ENCODE measurements at places on chromosomes 6 and 20.

DNA sequence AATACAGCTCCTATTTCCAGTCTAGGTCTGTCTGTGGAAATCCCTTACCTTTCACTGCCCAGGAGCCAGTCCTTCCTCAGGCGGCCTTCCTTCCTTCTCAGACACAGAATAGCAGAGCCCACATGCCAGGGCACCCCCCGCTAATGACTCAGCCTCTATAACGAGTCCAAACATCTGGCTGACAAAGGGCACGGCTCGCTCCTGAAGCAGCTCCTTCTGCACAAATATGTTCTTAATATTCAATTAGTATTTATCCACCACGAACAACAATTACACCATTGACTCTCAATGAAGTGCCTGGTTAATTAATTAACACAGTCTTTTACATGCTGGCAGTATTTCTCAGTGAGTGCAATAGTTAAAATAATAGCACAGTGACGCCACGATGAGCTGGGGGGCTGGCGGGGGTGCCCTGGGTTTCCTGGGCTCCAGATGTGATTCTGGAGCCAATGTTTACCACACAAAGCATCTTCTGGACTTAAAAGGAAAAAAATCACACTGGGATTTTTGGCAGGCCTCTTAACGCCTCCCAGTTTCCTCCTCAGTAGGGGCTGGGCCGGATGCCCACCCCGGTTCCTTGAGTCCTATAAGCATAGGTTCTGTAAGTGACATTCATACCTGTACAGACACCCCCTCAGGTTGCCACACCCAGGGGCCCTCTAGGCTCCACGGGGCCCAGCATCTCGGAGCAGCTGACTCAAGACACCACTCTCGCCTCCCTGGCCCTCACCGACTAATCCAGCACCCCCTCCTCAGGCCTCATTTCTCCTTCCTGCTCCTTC is 158.6 kb upstream of the MLN start:
- DNase-seq, result no peak

GRCh38 chr6:163739966-163740365 is 325.4 kb downstream of the QKI start:
- DNase-seq, result no peak

GRCh38 chr6:2885967-2886735 is 17.0 kb downstream of the SERPINB9 start:
- DNase-seq, result no peak

DNA sequence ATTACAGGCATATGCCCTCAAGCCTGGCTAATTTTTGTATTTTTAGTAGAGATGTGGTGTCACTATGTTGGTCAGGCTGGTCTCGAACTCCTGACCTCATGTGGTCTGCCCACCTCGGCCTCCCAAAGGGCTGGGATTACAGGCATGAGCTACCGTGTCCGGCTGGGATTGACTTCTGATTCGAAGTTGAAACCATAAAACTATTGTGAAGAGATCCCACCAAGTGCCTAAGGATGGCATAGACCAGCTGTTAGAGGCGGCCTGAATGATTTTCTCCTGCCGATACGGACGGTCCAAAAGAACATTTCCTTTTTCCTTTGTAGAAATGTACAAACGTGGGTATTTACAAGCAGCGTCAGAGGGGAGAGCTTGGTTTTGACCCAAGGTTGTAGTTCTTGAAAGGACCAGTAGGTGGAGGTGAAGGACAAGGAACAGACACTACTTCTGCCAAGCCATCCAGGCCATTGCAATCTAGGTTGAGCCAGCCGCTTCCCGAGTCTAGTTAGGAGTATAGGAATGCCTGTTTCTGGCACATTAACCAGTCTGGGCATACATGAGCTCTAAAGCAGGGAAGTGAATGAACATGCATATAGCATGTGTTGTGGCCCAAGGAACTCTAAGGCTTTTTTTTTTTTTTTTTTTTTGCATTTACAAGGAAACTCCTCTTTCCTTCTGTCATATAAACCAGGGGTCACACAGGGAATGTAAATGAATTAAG is 29.0 kb downstream of the MOCS3 start:
- DNase-seq, result no peak

DNA sequence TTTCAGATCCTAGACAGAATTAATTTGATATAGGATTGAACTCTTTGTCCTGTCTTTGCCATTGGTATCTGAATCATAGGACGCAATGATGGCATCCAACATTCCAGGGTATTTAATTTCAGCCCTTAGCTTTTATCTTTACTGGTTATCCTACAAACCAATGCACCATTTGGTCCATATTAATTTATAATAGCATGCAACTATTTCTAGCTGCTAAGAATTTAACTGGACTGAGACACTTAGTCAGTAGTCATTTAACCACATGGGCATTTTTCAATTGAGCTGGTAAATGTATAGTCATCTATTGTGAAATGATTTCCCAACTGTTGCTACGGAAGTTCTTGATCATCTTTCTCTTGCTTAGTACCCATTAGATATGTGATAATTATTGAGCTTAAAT is 141.1 kb downstream of the CD164 start:
- DNase-seq, result no peak

DNA sequence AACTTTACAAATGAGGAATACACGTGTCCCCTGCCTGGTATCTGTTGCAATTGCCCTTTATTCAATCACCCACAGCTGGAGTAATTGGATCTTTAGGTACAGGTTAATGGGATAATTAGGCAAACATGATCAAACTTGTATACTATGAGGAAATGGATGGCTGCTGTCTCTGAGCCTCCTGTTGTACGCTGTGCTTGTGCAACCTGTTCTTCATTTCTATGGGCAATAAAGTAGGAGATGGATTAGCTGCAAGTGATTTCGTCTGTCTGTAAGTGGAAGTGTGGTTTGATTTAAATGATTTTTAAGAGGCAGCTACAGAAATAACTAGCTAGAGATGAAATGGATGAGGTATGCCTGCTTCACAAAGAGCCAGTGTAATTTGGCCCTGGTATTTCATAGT is 474.1 kb downstream of the RNF144B start:
- no peak for DNase-seq

DNA sequence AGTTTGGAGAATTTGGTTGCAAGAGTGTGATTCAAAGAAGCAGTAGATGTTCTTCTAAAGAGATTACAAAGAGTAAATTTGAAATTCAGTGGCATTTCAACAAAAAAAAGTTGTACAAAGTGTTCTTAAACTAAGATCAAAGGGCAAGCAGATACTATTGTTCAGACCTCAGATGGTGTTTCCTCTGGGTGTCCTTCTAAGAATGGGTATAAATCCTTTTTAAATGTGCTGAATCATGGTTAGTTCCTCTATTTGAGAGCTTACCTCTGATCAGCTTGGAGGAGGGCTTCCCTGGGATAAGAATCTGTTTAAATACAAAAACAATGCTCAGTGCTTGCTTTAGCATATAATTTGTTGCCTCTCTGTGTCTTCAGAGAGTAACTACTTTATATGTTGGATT is 6.3 kb downstream of the BMP6 start:
- DNase-seq, result no peak

- no peak for DNase-seq
Measured at GRCh38 chr20:37895166-37895565, 7.8 kb upstream of the VSTM2L start.

GRCh38 chr6:72413884-72414283 is 208.0 kb upstream of the KCNQ5 start:
- DNase-seq, result no peak

GRCh38 chr6:111711476-111711875 is 105.8 kb upstream of the TRAF3IP2 start:
- DNase-seq, result no peak

GRCh38 chr6:105151644-105152043 is 28.2 kb downstream of the POPDC3 start:
- DNase-seq, result no peak

DNA sequence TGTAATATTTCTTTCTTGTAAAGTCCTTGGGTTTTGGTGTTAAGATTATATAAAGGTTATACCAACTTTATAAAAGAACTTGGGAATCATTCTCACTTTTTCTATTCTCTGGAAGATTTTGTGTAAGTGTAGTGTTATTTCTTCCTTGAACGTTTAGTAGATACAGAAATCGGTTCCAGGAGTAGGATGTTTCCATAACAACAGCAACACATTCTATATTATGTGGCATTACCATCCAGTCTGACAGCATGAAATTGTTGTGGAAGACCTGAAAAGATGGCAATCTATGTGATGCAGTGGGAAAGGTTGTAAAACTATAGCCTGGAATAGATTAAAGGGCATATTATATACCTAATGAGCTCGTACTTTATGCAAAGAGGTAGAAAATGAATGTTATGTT is 13.8 kb downstream of the ECT2L start:
- no peak for DNase-seq

DNA sequence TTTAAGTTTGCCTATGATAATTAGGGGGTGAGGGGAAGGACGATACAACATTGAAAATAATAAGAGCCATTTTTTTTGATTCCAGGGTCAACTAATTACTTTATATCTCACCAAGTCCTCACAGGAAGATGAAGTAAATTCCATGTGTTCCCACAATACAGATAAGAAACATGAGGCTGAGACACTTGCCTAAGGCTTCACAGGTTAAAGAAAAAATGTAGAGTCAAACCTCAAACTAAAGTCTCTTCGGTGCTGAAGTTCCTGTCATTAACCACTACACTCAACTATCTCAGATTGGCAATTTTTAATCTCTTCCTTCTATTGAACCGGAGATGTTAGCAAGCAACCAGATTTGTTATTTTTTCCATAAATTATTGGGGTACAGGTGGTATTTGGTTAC is 33.0 kb downstream of the MRAP2 start:
- DNase-seq, result no peak

DNA sequence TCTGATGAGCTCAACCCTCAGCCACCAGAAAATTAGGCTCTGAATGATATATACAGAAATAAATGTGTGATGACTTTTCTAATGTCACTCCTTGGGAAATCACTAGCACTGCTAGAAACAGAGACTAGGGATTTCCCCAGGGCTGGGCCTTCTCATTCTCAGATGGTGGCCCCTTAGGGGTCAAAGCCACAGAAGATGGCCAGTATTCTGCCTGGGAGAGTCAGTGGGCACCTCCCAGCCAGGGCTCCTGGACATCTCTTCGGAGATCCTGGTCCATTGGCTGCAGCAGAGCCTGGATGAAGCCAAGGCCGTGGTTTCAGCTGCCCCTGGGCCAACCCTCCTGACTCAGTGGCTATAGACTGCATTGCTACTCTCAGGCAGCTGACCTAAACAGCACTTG is 276.9 kb upstream of the SUPT3H start:
- no peak for DNase-seq

DNA sequence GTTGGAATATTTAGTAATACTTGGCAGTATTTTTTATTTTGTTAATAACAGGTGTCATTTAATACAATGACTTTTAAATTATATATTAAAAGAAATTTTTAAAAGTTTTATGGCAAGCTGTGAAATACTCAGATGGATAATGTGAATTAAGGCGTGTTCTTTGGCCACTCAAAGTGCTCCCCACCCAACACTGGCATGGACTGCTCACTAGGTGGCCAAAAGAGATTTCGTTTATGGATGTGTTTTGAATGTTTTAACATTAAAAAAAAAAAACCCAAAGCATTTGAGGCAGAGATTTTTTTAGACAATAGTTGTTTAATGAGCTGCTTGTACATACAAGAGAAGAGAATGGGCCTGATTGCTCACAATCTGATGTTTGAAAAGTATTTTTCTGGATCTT is 86.5 kb downstream of the QKI start:
- DNase-seq, result no peak

- no peak for DNase-seq
Measured at GRCh38 chr6:125904871-125905270, 51.7 kb upstream of the HINT3 start.

GRCh38 chr6:41531591-41532582 is 14.3 kb upstream of the FOXP4 start:
- no peak for DNase-seq

GRCh38 chr6:131163886-131164285 is 28.6 kb downstream of the AKAP7 start:
- no peak for DNase-seq

GRCh38 chr20:755941-756340 is 12.4 kb downstream of the SLC52A3 start:
- DNase-seq, result no peak

DNA sequence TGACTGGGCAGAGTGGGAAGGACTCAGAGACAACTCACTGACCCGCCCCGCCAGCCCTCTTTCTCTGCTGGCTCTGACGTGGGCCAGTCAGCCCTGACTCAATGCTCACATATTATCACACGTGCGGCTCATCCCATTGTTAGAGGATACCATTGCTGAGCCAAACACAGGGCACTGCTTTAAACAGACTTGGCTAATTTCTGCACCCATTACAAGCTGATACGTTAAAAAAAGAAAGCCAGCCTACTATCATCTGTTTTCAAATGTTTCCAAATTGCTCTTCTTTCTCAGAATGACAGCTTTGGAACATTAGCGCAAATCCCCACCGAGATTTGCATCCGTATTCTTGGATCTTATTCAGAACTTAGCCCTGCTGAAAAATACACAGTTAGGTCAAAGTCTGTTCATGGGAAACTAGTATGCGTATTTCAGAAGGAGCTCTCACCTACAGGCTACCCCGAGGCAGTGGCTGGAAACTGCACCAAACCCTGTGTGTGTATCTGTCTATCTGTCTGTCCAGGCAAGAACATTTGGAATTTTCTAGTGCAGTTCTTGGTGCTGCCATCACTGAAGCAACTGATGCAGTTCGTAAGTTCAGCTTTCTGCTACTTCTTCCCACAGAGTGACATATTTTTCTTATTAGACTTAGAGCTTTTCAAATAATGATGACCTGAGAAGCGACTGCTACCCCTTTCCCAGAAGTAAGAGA is 32.8 kb downstream of the RAMACL start:
- no peak for DNase-seq

DNA sequence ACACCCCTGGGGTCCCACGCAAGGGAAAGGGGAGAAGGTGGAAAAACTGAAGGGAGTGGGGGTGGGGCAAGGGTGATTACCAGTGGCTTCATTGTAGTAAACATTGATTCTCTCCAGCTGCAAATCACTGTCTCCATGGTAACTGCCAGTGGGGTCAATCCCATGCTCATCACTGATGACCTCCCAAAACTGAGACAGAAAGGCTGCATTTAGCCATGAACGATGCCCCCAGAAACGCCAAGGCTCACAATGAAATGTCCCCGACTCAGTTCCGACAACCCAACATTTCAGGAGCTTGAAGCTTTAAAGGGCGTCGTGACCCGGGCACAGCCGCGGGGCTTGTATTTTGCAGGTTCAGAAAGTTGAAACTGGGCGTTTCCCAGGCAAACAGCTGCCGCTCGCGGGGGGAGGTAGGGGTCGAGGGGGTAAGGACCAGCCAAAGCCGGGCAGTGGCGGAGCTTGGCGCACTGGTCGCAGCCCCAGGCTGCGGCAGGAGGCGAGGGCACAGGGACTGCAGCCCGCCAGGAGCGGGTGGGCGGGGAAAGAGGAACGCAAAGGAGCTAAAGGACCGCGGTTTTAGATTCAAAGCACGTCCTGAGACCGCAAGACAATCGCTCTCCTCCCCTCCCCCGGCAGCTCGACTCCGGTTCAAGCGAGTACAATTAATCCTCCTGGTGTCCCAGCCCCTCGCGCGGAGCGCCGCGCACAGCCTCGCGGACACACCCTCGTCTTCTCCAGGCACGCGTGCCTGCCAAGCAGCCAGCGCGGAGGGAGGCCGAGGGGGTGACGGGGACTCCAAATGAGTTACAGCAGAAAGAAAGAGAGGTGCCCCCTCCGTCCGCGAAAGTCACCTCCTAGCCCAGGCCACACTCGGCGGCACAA is 731 bp downstream of the TUBB2B start:
- no peak for DNase-seq

- DNase-seq, result no peak
Measured at GRCh38 chr6:143176090-143177021, 115.7 kb downstream of the AIG1 start.
